ENCODE measurements at places on chromosomes 11 and 22. TPM values are rescaled to one million over a fixed set of nuclear protein-coding genes. Genes with fewer than 3 reads are reported as not detected.

GRCh38 chr11:116773203-116774097 lies 663 bp upstream of the BUD13 start:
- DNase-seq, result peak; percentile 40

DNA sequence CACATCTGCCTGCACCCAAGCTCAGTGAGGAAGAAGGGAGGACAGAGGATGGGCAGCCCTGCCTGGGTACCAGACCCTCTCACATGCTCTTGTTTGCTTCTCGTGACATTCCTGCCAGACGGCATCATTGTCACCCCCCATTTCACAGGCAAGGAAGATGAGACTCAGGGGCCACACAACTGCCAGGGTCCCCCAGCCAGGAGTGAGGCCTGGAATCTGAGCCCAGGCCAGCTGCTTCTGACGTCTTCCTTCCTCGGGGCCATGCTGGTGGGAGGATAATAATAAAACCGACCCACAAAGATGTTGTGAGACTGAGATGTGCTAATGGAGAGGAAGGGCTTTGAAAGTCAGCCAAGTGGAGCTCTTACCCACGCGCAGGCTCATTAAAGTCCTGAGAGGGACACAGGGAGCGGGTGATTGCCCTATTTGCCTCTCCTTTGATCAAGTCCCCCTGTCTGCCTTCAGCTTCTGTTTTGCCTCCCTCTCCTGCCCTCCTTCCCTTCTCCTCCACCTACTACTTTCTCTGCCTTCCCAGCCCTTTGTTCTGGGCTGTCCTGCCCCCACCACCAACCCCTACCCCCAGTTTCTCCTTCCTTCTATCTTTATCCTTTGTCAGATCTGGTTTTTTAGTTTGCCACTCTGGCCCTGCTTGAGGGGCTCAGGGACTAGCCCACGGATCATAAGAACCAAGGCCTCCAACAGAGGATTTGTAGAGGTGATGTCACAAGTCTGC lies 62.7 kb downstream of the MCM5 start:
- no peak for DNase-seq

- DNase-seq, result no peak
Measured at GRCh38 chr11:66146074-66146473, 76.0 kb downstream of the PACS1 start.

GRCh38 chr11:15927196-15927863 lies 429.0 kb downstream of the SOX6 start:
- DNase-seq, result no peak

- no peak for DNase-seq
Measured at GRCh38 chr11:83054904-83055380, 16.8 kb downstream of the RAB30 start.

DNA sequence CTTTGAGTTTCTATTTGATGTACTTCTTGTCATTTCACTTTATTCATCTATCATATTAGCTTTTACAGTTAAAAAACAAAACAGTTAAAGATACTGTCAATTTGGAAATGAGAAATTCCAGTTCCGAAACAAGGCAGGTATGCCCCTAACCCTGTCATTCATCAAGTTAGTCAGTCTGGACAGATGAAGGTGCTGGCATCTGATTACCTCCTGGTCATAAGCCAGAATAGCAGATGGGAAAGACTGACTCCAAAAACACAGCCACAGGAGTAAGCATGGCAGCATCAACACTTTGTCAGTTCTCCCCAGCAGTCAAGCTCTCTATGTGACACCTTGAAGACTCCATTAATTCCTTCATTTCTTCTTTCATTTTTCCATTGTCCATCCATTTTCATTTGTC lies 4.3 kb downstream of the LRRC51 start:
- no peak for DNase-seq

- DNase-seq, result no peak
Measured at GRCh38 chr11:84398017-84398626, 1112.0 kb upstream of the CCDC90B start.

DNA sequence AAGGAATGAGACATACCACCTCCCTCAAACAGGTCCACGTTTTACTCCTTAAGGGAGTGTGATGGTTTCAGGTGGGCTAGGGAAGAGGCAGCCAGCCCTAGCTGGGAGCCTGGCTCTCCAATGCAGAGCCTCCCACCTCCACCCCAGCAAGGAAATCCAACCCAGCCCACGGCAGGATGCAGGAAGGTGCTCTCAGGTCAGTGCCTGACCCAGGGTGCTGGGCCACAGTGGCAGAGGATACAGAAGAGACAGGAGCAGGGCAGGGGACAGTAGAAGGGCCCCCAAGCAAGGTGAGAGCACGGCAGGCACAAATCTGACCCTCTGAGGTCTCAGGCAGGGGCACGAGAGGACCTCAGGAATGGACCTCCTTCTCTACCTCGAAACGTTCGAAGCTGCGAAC lies 26.9 kb upstream of the CCND1 start:
- no peak for DNase-seq

DNA sequence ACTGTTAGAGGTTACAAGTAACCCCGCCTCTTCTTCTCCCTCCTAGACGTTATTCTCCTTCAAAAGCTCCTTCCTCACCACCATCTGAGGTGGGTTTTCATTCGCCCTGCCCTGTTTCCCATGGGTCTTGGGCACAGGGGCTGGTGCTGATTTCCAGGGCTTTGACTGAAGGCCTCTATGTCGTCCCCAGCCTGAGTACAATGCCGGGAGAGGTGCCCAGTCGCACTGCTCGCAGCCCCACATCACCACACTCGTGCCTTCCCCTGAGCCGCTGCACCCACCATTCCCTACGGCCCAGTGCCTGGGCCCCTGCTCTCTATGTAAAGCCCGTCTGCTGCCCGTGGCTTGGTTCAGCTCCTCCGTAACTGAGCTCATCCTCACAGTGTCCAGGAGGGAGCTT lies 169.8 kb downstream of the DSCAML1 start:
- no peak for DNase-seq

DNA sequence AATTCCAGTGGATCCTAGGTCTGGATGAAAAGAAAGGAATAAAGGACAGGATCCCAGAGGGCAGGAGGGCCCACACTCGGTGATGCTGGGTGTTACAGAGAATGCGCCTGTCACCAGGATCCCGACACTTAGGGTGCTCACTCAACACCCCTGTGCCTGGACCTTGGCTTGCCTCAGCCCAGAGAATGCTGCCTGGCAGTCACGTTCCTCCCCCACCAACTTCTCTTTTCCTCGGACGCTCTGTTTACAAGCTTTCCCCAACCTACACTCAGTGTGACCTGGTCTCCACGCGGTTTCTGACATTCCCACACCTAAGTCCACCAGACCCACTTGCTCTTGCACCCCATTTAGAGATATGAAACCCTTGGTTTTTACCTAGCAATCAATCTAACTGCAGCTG lies 38.0 kb upstream of the ETS1 start:
- no peak for DNase-seq

DNA sequence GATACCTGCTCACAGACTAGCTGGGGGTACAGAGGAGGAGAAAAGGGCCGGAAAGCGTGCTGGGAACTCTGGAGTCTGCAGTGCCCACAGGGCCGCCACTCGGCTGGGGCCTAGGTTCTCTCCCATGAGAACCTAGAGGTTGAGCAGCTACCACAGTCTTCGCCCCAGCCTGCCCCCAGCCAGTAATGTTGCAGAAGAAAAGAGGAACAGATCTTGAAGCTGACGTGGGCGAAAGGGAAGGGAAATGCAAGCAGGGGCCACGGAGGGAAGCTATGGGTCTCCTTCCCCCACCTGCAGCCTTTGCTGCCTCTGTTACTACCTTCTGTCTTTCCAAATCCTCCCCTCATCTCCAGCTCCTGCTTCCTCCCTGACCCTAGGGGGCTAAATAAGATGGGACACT lies 28.8 kb upstream of the P2RY2 start:
- no peak for DNase-seq

- DNase-seq, result no peak
Measured at GRCh38 chr11:83687787-83688186, 401.6 kb upstream of the CCDC90B start.

- no peak for DNase-seq
Measured at GRCh38 chr11:129999407-129999806, 3.2 kb downstream of the PRDM10 start.

DNA sequence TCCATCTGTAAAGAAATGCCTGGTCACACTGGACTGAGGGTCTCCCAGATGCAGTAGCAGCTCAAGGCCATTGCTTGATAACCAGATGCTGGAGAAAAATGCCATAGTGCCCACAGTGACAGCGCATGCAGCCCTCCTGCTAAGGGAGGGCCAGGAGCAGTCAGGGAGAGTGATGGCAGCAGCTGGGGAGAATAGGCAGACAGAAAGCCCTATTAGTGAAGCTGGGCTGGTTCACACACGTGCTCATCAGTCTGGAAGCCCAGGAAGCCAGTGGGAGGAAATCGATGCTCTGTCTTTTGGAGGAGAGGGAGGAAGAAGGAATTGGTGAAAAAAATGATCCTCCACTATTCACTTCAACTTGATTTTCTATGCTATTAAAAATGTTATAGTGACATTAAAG lies 82.9 kb downstream of the OSBP2 start:
- DNase-seq, result no peak

DNA sequence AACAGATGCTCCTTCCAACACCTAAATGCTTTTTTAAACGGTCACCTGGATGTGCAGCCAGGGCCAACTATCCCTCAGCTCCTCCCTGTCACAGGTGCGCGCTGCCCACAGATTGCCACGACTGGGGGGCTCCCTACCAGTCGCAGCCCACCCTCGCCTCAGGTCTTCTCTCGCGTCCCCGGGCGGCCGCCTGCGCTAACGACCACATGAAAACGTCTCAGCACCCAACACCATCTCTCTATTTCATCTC lies 469 bp downstream of the ZBED5 start:
- peak; percentile 87 for DNase-seq

DNA sequence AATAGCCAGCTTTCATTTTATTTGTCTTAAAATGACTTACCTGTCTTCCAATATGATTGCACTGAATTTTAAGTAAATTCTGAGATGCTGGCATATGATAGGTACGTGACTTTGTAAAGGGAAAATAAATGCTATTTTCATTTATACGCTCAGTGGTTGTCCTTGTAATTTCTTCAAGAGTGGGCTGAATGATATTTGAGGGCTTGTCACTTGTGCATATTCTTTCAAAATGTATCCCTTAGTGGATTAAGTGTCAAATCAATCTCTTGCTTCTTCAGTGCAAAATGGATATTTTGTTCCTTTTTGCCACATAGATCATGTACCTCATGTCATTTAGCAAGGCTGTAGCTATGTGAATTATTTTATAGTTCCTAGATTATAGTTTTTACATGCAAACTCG lies 56.9 kb downstream of the GAS2 start:
- no peak for DNase-seq

DNA sequence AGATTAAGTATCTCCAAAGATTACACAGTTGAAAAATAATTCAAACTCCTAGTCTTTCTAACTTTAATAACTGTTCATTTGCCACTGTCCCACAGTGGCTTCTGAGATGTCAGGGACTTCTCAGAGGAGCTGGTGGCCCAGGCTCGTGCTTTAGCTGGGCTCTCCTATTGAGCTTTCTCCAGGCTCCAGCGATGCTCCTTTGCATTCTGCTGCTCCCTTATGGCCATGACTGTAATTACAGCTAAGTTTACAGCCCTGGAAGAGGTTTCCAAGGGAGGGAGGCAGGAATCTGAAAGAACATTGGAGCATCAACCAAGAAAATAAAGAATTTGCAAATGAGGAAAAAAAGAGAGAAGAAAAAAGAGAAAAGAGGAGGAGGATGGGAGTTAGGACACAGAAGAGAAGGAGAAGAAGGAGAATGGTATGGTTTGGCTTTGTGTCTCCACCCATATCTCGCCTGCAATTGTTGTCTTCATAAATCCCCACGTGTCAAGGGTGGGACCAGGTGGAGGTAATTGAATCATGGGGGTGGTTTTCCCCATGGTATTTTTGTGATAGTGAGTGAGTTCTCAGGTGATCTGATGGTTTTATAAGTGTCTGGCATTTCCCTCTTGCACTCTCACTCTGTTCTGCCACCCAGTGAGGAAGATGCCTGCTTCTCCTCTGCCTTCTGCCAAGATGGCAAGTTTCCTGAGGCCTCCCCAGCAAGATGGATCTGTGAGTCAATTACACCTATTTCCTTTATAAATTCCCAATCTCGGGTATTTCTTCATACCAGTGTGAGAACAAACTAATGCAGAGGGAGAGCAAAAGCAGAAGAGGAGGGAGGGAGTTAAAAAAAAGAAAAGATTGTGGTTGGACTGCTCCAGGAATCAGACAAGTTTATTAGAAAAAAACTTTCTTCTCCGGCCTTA lies 857.0 kb downstream of the KCNA4 start:
- DNase-seq, result peak; percentile 41

- DNase-seq, result no peak
Measured at GRCh38 chr11:61367406-61367805, 5.2 kb downstream of the TMEM138 start.

- no peak for DNase-seq
Measured at GRCh38 chr22:40716116-40716515, 36.8 kb downstream of the MCHR1 start.

GRCh38 chr22:28328756-28329155 lies 350.9 kb downstream of the TTC28 start:
- no peak for DNase-seq

DNA sequence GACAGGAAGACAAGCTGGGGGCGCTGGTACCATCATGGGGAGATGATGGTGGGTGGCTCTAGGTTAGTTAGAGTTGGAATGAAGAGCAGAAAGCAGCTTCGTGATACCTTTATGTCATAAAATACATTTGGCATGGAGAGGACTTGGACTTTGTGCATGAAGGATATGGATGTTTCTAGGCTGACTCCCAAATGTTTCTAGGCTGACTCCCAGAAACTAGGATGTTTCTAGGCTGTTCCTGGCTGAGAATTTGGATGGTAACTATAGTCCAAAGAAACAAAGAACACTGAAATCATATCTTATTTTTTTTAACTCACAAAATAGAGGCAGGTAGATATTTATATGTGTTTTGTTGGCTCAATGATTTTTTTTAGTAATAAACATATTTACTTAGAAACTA lies 89.4 kb upstream of the VPREB1 start:
- no peak for DNase-seq

DNA sequence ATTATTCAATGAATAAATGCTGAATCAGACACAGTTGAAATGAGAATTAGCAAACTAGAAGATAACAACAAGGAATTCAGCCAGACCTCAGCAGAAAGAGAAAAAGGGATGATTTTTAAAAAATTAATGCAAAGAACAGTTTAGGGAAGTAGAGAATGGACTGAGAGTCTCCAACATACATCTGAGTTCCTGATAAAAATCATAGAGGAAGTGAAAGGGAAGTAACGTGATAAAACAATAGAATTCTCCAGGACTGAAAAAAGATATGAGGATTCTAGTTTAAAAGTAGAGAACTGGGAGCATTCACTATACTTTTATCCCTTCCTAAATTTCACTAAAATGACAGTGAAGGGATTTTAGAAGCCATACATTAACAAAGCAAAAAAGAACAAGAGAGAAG lies 592.0 kb downstream of the SOX6 start:
- DNase-seq, result no peak

The GLB1L2 gene
- polyA plus RNA-seq, result 21.0 TPM

The OR51I1 gene
- not detected for polyA plus RNA-seq

The GNAZ gene
- polyA plus RNA-seq, result 6.8 TPM

The CPT1B gene
- polyA plus RNA-seq, result 9.8 TPM

The FXYD6 gene
- polyA plus RNA-seq, result 137 TPM

The ALDH3B1 gene
- polyA plus RNA-seq, result 3.5 TPM

The FOLH1 gene
- polyA plus RNA-seq, result 14.9 TPM

The LIF gene
- 2.2 TPM for polyA plus RNA-seq

The IGSF22 gene
- polyA plus RNA-seq, result 3.3 TPM

The RFPL2 gene
- 0.32 TPM for polyA plus RNA-seq

The PGA5 gene
- not detected for polyA plus RNA-seq

The P2RY2 gene
- polyA plus RNA-seq, result 1.0 TPM

The SLC25A17 gene
- polyA plus RNA-seq, result 36.8 TPM

The NCF4 gene
- polyA plus RNA-seq, result 1.9 TPM

The ADM2 gene
- polyA plus RNA-seq, result 8.6 TPM

The KRTAP5-8 gene
- polyA plus RNA-seq, result 0.30 TPM

All from left renal cortex interstitium (tissue), 4 donors.